ENCODE measurements at places on chromosomes 1 and 21.

DNA sequence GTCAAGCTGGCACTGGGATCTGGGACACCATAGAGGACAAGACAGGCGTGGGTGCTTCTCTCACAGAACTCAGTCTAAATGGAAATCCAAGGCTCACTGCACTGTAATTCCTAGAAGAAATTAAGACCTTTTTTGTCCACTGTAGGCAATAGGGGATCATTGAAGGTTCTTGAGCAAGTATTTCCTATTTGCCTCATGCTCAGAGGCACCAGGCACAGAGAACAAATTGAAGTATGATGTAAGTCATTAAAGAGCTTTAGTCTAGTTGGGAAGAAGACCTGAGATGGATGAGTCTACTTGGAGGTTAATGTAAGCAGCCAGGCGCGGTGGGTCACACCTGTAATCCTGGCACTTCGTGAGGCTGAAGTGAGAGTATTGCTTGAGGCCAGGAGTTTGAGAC lies 34.6 kb downstream of the EIF2D start:
- no peak for DNase-seq

DNA sequence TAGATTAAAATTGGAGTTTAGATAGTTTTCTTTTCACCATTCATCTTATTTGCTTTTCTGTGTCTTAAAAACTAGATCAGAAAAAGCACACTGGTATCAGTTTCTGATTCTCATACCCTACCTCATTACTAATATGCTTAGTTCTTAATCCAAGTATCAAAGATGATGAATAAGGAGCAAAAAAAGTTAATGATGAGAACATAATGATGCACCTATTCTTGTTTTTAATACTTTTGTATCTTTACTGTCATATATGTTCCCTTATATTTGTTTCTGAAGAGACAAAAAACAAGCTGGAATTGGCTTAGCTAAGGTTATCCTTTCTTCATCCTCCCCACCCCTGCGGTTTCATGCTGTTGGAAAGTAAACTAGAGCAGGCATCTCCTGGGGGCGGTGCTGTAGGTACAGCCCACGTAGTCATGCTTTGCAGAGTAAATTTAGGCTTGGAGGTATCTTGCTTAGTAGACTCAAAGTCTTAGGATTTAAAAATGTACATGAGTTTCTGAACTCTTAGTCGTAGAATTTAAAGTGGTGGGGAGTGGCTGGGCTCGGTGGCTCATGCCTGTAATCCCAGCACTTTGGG lies 16.4 kb downstream of the CNIH4 start:
- no peak for DNase-seq

- DNase-seq = no peak
Observed at GRCh38 chr1:90550626-90551406, 166.3 kb downstream of the BARHL2 start.

GRCh38 chr1:203720242-203720641 lies 44.7 kb upstream of the LAX1 start:
- no peak for DNase-seq

DNA sequence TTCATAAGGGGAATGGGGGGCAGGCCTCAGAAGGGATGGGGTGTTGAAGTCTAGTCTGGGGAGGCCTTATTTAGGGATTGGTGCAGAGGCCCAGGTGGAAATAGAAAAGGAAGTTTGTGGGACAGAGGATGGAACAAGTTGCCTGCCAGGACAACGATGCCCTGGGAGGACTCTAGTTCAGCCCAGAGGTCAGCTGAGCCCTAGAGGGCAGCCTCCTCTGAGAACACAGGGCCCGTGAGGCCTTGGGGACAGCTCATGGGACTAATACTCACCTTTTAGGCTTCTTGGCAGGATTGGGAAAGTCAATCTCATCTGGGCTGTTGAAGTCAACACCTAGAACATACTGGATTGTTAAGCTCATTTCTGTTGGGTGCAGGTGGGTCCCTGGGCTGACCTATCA lies 43.0 kb downstream of the LHX4 start:
- DNase-seq = no peak

GRCh38 chr1:211566431-211567025 lies 12.4 kb downstream of the SLC30A1 start:
- DNase-seq = no peak

GRCh38 chr1:27053977-27054753 lies 41.5 kb upstream of the TENT5B start:
- no peak for DNase-seq

GRCh38 chr1:119885903-119886783 lies 10.2 kb downstream of the ADAM30 start:
- DNase-seq = peak; percentile 4
